Epithelial cell of proximal tubule (primary cell): ENCODE measurements at places on chromosomes 4 and X. TPM values are rescaled to one million over a fixed set of nuclear protein-coding genes. Genes with fewer than 3 reads are reported as not detected.

Gene PNMA6F
- not detected in 2 replicates for total RNA-seq

Gene GRIA3
- under 0.01 and 0.80 TPM in 2 replicates for total RNA-seq

Gene HNRNPD
- total RNA-seq: 83.0 and 96.6 TPM in 2 replicates

Gene COX7B2
- total RNA-seq: not detected in 2 replicates

Gene DMRTC1B
- not detected in 2 replicates for total RNA-seq

Gene ZNF157
- total RNA-seq: 0.07 TPM in 1 of 2 replicates, not detected in the other

Gene ELOVL6
- 13.2 and 27.6 TPM in 2 replicates for total RNA-seq

Gene RAB33B
- 3.9 and 5.9 TPM in 2 replicates for total RNA-seq

Gene FABP2
- total RNA-seq: not detected in 2 replicates

Gene CFI
- 2.6 and 5.8 TPM in 2 replicates for total RNA-seq

Gene MXD4
- total RNA-seq: 14.0 and 26.9 TPM in 2 replicates

Gene ANK2
- 3.8 and 6.5 TPM in 2 replicates for total RNA-seq

Gene PNMA6A
- 2.5 and 3.3 TPM in 2 replicates for total RNA-seq

Gene MAGEB6B
- not detected in 2 replicates for total RNA-seq

Gene RPA4
- 0.65 TPM in 1 of 2 replicates, not detected in the other for total RNA-seq

Gene SLC39A8
- 6.6 and 18.9 TPM in 2 replicates for total RNA-seq

Gene SSX4
- not detected in 2 replicates for total RNA-seq

Gene SLC9A6
- 9.1 and 9.6 TPM in 2 replicates for total RNA-seq

Gene CLDN22
- not detected in 2 replicates for total RNA-seq

Gene EMCN
- not detected in 2 replicates for total RNA-seq

Gene GAGE13
- total RNA-seq: not detected in 2 replicates

Gene PRIMPOL
- 12.4 and 16.7 TPM in 2 replicates for total RNA-seq

Gene RBM46
- 0.40 and 0.43 TPM in 2 replicates for total RNA-seq

Gene FGF5
- 2.3 and 5.8 TPM in 2 replicates for total RNA-seq

Gene LRRC66
- 0.07 TPM in 1 of 2 replicates, not detected in the other for total RNA-seq
